Temporal lobe (tissue), 4 donors: ENCODE measurements at places on chromosomes 7 and 10. TPM values are rescaled to one million over a fixed set of nuclear protein-coding genes. Genes with fewer than 3 reads are reported as not detected.

Gene OGA
- 328 TPM for total RNA-seq

Gene PDK4
- total RNA-seq: 6.4 TPM

Gene PAPOLB
- 0.74 TPM for total RNA-seq

Gene SLC25A13
- total RNA-seq: 9.6 TPM

Gene ZNF862
- total RNA-seq: 11.8 TPM

Gene DDX50
- 33.7 TPM for total RNA-seq

Gene OR9A2
- 0.49 TPM for total RNA-seq

Gene CPVL
- 32.9 TPM for total RNA-seq

Gene SLC26A5
- not detected for total RNA-seq

Gene SH2D4B
- 1.2 TPM for total RNA-seq

Gene TOMM7
- 123 TPM for total RNA-seq

Gene NME8
- total RNA-seq: not detected

Gene SGCE
- total RNA-seq: 66.1 TPM

Gene ZNF467
- total RNA-seq: 1.2 TPM

Gene STEAP1B
- total RNA-seq: 1.2 TPM

Gene PHYHIPL
- 18.9 TPM for total RNA-seq

Gene NANOS1
- total RNA-seq: 5.2 TPM

Gene CPEB3
- 18.2 TPM for total RNA-seq

Gene ARHGEF35
- 0.49 TPM for total RNA-seq
